ENCODE measurements at places on chromosomes 12 and 14. TPM values are rescaled to one million over a fixed set of nuclear protein-coding genes. Genes with fewer than 3 reads are reported as not detected.

NRIP2 gene
- total RNA-seq: not detected

KCNK13 gene
- total RNA-seq: not detected

TAS2R10 gene
- total RNA-seq: not detected

AVPR1A gene
- total RNA-seq: not detected

MAP1LC3B2 gene
- not detected for total RNA-seq

CFAP251 gene
- 0.65 TPM for total RNA-seq

P2RX2 gene
- total RNA-seq: not detected

SMCO3 gene
- total RNA-seq: not detected

LRIG3 gene
- total RNA-seq: 0.14 TPM

- H3K36me3 ChIP-seq: no peaks in the 10 kb centered on the region
- no peak overlapping the region for H3K4me3 ChIP-seq
- no peaks in the 10 kb centered on the region for H3K4me1 ChIP-seq
- no peak for DNase-seq
- H3K27me3 ChIP-seq: peaks cover 15% of the 10 kb centered on the region
Observed at GRCh38 chr14:51515611-51516010, 136.1 kb upstream of the FRMD6 start.

- H3K36me3 ChIP-seq: no peaks in the 10 kb centered on the region
- no peak overlapping the region for H3K4me3 ChIP-seq
- H3K4me1 ChIP-seq: no peaks in the 10 kb centered on the region
- H3K27ac ChIP-seq: no peak overlapping the region
- H3K27me3 ChIP-seq: no peaks in the 10 kb centered on the region
Observed at GRCh38 chr14:64369201-64369600, 19.0 kb upstream of the MTHFD1 start.

DNA sequence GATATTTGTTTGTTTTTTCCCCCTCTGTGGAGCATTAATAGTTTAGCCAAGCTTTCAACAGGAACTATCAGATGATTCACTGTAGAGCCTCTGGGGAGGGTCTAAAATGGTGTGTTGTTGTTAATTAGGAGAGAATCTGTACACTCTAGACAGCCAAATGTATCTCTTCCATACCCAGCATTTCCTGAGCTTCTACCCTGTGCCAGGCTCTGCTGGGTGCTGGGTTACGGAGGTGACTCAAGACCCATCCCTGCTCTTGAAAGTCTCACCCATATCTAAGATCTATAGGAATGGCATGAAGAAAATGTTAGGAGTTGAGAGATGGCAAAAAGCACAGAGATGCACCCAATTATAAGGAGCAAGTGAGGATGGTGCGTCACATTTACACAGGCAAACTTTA lies 245.8 kb downstream of the C12orf75 start:
- no peak overlapping the region for H3K4me3 ChIP-seq
- no peak overlapping the region for H3K27ac ChIP-seq

DNA sequence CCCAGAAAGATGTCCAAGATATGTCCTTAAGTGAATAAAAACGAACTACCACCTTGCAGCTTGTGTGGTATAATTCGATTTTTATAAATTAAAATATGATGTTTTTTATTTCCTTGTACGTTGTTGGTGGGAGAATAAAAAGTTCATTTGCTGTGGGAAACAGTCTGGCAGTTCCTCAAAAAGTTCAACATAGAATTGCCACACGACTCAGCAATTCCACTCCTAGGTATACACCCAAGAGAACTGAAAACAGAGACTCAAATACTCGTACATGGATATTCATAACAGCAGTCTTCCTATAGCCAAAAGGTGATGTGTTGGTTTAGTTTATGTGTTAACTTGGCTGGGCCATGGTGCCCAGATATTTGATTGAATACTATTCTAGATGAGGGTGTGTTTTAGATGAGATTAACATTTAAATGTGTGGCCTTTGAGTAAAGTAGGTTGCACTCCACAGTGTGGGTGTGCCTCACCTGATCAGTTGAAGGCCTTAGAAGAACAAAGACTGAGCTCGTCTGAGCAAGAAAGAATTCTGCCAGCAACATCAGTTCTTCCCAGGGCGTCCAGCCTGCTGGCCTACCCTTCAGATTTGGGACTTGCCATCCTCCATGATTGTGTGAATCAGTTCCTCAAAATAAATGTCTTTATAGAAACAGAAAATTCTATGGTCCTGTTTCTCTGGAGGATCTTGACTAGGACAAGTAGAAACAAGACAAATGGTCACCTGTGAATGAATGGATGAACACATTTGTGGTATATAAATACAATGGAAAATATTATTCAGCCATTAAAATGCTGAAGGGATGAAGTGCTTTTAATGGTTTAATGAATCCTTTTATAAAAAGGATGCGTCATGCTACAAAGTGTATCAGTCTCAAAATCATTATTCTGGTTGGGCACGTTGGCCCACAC lies 5.1 kb upstream of the DENR start:
- no peaks in the 10 kb centered on the region for H3K27me3 ChIP-seq
- H3K36me3 ChIP-seq: no peaks in the 10 kb centered on the region
- H3K4me1 ChIP-seq: peaks cover 20% of the 10 kb centered on the region
- DNase-seq: no peak
- H3K27ac ChIP-seq: no peak overlapping the region

DNA sequence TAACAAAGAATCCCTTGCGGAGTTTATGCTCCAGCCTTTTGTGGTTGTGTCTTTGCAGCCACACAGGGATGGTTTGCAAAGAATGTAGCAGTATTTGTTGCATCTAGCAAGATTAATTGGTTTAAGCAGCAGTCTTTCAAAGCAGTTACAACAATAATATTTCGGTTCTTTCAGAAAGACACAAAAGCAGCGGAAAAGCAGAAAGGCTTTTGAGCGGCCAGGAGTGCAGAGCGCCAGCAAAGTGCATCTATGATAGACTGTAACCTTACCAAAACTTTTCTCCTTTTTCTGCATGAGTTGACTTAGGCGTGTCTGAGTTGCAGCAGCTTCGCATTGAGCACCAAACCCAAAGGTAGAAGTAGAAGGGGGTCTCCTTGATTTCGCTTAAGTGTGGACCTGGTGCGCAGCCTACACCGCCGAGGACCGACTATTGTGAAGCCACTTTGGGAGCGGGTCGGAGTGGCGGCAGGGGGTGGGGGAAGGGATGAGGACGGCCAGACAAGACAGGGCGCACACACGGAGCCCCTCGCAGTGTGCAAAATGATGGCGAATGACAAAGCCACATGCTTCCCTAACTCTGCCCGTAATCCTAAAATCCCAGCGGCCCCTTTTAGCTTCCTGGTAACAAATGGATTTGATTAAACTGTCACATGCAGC lies 1.2 kb downstream of the LMO3 start:
- no peak for DNase-seq
- peaks cover 2% of the 10 kb centered on the region for H3K36me3 ChIP-seq
- peaks cover 45% of the 10 kb centered on the region for H3K27me3 ChIP-seq

- no peaks in the 10 kb centered on the region for H3K27me3 ChIP-seq
- no peak overlapping the region for H3K27ac ChIP-seq
- no peaks in the 10 kb centered on the region for H3K36me3 ChIP-seq
- H3K4me3 ChIP-seq: no peak overlapping the region
- peaks cover 6% of the 10 kb centered on the region for H3K4me1 ChIP-seq
- no peak for DNase-seq
Observed at GRCh38 chr14:97523936-97524335, 726.8 kb downstream of the VRK1 start.

GRCh38 chr12:28776913-28777422 lies 372.1 kb upstream of the FAR2 start:
- no peaks in the 10 kb centered on the region for H3K4me1 ChIP-seq
- H3K27me3 ChIP-seq: peaks cover 2% of the 10 kb centered on the region
- no peaks in the 10 kb centered on the region for H3K36me3 ChIP-seq
- no peak overlapping the region for H3K27ac ChIP-seq
- no peak for DNase-seq
- no peak overlapping the region for H3K4me3 ChIP-seq

DNA sequence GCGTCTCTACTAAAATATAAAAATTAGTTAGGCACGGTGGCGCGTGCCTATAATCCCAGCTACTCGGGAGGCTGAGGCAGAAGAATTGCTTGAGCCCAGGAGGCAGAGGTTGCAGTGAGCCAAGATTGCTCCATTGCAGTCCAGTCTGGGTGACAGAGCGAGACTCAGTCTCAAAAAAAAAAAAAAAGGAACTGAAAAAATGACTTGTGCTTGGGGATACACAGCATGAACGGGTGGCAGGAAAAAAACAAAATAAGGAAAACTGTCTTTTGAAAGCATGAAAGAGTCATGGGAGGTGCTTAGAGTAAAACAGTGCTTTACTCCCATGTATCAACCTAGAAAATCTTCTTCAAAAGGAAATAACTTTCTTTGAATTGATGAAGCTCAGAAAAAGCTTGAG lies 80.8 kb downstream of the TMTC1 start:
- no peak overlapping the region for H3K27ac ChIP-seq
- H3K36me3 ChIP-seq: no peaks in the 10 kb centered on the region
- H3K27me3 ChIP-seq: no peaks in the 10 kb centered on the region
- DNase-seq: no peak

DNA sequence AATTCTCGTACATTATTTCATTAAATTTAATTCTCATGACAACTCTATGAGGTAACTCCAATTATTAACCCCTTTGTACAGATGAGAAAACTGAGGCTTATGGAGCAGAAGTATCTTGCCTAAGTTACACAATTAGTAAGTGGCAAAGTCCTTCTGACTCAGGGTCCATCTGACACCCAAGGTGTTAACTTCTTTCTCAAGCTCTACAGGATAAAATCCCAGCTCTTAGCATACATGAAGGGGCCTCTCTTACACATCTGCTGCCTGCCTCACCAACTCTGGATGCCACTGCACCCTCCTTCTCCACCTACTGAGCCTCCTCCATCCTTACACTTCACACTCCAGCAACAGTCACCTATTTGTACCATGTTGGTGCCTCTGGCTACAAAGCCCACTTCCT lies 4.3 kb upstream of the KRT72 start:
- peak overlapping the region; percentile 27 for H3K27ac ChIP-seq
- no peak for DNase-seq
- no peak overlapping the region for H3K4me3 ChIP-seq
- no peaks in the 10 kb centered on the region for H3K27me3 ChIP-seq
- no peaks in the 10 kb centered on the region for H3K36me3 ChIP-seq
- H3K4me1 ChIP-seq: peaks cover 84% of the 10 kb centered on the region

GRCh38 chr12:48940181-48940580 lies 14.9 kb upstream of the FKBP11 start:
- no peaks in the 10 kb centered on the region for H3K27me3 ChIP-seq
- peaks cover 5% of the 10 kb centered on the region for H3K4me1 ChIP-seq
- H3K4me3 ChIP-seq: no peak overlapping the region
- no peak overlapping the region for H3K27ac ChIP-seq
- peaks cover 27% of the 10 kb centered on the region for H3K36me3 ChIP-seq

DNA sequence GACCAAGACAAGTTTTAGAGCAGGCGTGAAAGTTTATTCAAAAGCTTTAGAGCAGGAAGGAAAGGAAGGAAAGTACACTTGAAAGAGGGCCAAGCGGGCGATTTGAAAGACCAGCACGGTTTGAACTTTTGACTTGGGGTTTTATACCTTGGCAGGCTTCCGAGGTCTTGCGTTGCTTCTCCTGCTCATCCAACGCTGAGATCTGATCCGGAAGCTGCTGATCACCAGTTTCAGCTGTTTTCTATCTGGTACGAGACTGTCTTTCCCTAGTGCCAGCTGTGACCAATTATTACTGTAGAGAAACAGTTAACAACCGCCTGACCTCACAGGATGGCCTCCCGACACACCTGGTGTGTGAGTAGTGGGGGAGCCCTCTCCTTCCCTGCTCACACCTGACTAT lies 20.6 kb upstream of the SNRPF start:
- H3K27me3 ChIP-seq: peaks cover 12% of the 10 kb centered on the region
- no peak overlapping the region for H3K4me3 ChIP-seq
- H3K4me1 ChIP-seq: no peaks in the 10 kb centered on the region

- no peak overlapping the region for H3K27ac ChIP-seq
- H3K36me3 ChIP-seq: no peaks in the 10 kb centered on the region
- DNase-seq: no peak
- no peak overlapping the region for H3K4me3 ChIP-seq
- no peaks in the 10 kb centered on the region for H3K27me3 ChIP-seq
Observed at GRCh38 chr14:79466938-79467527, 744.3 kb downstream of the DIO2 start.

DNA sequence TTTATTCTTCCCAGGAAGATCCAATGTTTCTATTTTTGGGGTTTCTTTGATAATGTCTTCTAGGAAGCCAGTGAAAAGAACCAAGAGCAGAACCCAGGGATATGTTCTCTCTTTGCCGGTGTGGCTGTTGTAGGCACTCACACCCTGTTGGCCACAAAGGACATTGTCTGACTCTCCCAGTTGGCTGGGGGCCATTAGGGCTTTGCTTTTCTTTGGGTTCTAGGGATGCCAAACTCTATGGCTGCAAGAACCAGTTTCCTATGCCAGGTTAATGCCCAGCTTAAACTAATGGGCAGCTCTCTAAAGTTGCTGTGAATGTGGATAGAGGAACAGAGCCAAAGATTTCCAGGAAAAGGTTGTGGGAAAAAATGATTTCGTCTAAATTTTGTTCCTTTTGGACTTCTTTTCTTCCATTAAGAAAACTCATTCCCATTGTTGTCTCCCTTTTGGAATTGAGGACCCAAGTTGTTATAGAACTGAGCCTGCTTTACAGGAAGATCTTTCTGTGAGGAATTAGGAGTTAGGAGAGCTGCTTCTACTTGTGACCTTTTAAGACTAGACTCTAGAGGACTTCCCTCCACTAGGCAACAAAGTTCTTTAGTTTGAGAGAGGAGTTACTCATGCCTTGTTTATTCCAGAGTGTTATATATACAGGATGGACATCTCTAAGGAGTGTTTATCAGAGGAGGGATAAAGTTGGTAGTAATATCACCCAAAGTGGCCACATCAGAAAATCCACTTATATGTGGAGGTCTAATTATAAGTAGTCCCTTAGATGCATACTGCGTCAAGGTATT lies 13.1 kb downstream of the COPZ1 start:
- H3K36me3 ChIP-seq: peaks cover 18% of the 10 kb centered on the region
- no peak for DNase-seq
- no peak overlapping the region for H3K4me3 ChIP-seq
- H3K27ac ChIP-seq: no peak overlapping the region

DNA sequence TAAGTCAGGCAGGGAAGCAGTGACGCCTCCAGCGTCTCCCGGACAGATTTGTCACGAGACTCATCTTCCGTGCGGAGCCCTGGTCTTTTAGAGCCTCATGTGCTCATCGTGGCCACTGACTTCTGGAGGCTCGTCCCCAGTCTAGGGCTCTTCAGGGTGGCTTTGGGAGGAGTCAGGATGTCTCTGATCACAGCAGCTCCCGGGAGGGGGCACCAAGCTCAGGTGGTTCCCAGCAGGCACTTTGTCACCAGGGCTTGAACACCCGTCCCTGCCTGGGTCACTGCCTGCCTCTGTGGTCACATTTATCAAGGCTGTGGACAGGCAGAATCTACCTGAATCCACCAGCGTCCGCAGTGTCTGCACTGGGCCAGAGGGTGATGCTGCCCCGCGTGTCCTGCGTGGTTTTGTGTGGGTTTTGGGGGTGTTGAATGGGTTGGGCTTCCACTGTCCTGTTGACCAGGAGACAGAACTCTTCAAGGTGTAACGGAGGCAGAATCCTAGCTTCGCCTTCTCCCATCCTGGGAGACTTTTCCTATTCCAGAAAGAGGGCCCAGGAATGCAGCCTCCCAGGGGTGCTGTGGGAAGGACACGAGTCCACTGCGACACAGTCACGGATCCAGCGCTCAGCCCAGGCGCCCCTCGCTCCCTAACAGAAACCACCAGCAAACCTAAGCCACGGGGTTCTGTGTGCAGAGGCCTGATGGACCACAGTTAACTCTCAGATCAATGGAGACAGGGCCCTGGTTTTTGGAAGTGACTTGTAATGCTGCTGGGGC lies 132.3 kb downstream of the ADGRD1 start:
- H3K27me3 ChIP-seq: peaks cover 8% of the 10 kb centered on the region
- no peak for DNase-seq
- H3K4me1 ChIP-seq: peaks cover 4% of the 10 kb centered on the region

- no peaks in the 10 kb centered on the region for H3K36me3 ChIP-seq
- DNase-seq: peak; percentile 37
- H3K27me3 ChIP-seq: no peaks in the 10 kb centered on the region
- peaks cover 26% of the 10 kb centered on the region for H3K4me1 ChIP-seq
- H3K27ac ChIP-seq: peak overlapping the region; percentile 77
Observed at GRCh38 chr14:20781803-20782202, 735 bp downstream of the RNASE6 start.
